ENCODE measurements at places on chromosomes 6 and 20. TPM values are rescaled to one million over a fixed set of nuclear protein-coding genes. Genes with fewer than 3 reads are reported as not detected.

DNA sequence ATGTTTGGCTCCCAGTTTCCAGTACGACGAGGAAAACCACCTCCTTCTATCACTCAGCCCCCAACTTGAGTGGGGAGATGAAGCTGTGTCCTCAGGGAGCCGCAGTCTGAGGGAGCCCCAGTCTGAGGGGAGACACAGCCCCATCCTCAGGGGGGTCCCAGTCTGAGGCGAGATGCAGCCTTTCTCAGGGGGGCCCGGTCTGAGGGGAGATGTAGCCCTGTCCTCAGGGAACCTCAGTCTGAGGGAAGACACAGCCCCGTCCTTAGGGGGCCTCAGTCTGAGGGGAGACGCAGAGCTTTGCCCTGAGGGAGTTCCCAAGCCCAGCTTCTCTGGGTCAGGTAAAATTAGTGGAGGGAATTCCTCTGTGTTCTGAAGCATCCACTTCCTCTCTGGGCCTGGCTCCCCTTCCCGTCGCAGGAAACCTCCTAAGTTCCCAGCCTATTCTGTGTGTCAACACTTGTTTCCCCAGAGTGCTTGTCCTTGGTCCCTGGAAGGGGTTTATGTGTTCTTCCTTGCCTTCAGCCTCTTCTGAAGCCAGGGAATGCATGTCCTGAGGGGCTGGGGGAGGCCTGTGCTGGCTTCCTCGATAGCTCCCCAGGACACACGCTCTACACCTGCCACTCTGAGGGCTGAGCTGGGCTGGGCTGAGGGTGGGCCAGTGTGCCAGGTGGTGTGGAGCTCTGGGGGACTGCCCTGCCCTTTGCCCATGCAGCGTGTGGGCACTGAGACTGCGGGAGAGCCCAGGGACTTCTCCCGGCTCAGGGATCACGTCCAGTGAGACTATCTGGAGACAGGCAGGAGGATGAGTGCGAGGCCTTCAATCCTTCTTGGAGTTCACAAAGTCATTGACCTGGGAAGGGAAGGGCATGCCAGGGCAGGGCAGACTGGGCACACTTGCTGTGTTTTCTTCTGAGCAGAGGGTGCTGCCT lies 55.4 kb downstream of the VEGFA start:
- DNase-seq: no peak

EEF1A2 gene
- 952 TPM for polyA plus RNA-seq

GRCh38 chr6:5203546-5203945 lies 57.2 kb downstream of the LYRM4 start:
- DNase-seq: no peak

SLC35D3 gene
- not detected for polyA plus RNA-seq

APOM gene
- 2.0 TPM for polyA plus RNA-seq
